ENCODE measurements at places on chromosomes 3 and 15.
A peak's percentile ranks its signal among the peaks of the same experiment; 100 is the strongest.

- DNase-seq = no peak
Observed at GRCh38 chr3:143366672-143367071, 247.1 kb downstream of the CHST2 start.

GRCh38 chr15:91801836-91802534 lies 51.5 kb upstream of the SLCO3A1 start:
- DNase-seq = no peak

DNA sequence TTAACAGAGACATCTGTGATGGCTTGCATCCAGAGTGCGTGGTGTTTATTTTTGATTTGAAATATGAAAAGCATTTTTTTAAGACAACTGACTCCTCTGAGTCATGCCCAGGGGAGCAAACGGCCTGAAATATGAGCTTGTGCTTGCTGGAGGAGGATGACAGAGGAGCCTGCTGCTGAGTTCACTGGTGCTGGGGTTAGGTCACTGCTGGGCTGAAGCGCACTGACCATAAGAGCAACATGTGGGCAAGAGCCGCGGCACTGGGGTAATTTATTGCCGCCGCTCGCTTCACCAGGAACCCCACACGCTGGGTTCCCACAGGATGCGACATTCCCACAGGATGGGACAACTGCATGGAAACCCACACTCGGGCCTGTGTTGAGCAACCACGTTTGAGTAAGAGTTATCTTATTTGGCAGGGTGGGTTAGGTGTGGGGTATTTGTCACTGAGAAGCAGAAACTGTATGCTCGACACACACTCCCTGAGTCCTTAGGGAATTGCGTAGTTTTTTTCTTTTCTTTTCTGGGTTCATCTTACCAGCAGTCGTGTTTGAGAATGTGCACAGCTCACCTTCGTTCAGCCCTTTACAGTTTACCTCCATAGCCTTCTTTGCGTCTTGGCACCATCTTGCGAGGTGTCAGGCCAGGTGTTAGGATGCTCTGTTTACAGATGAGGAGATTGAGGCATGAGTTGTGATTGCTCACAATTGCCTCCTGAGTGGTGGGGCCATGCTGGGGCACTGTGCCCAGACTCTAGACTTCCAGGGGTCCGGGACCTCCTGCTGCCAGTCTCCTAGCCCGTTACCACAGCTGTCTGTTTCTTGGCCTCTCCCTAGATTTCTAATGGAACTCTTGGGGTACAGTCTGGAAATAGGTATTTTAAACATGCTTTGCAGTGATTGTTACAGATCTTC lies 60.4 kb downstream of the SMAD3 start:
- no peak for DNase-seq

GRCh38 chr3:161103776-161104385 lies 1.3 kb downstream of the B3GALNT1 start:
- DNase-seq = no peak

- no peak for DNase-seq
Observed at GRCh38 chr3:95343767-95344166, 1280.9 kb downstream of the NSUN3 start.

DNA sequence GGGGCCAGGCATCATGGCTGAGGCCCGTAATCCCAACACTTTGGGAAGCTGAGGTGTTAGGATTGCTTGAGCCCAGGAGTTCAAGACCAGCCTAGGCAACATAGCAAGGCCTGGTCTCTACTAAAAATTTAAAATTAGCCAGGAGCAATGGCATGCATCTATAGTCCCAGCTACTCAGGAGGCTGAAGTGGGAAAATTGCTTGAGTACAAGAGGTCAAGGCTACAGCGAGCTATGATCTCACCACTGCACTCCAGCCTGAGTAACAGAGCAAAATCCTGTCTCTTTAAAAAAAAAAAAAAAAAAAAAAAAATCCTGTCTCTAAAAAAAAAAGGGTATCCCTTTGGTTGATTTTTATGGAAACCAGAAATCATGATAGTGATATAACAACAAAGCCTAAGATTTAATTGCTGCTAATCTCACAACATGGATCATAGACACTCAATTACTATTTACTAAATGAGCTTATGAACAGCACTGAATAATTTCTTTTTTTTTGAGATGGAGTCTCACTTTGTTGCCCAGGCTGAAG lies 12.1 kb downstream of the PCLAF start:
- no peak for DNase-seq

DNA sequence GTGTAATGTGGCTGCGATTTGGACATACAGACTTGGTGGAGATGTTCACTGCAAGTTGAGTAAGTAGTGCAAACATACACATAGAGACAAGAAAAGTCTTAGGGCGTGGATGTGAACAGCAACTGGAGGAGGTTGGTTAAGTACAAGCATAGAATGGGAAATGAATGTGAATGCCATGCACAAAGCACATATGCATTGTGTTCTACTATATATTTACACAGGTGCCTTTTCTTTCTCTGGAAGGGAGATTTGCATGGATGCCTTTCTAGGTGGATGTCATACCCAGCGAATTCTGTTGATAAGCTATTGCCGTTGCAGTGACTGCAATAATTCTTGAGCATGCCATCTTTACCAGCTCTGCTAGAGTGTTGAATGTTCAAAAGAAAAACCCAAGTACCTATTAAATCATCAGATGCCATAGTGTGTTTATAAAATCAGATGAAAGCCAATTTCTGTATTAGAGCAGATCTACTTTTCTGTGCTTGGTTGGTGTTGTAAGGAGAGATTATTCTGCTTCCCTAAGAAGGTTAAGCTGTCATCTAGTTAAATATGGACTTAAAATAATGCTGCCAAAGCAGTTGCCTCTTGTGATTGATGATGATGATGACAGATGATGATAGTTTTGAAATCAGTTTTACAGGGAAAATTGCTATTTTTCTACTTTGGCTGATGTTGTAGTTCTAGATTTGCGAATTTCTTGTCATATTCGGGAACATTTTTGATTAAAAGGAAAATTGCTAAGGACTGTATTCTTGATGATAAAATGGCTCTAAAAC lies 148.4 kb downstream of the CNTN4 start:
- DNase-seq = no peak

- no peak for DNase-seq
Observed at GRCh38 chr15:76377217-76377616, 40.6 kb downstream of the ISL2 start.

DNA sequence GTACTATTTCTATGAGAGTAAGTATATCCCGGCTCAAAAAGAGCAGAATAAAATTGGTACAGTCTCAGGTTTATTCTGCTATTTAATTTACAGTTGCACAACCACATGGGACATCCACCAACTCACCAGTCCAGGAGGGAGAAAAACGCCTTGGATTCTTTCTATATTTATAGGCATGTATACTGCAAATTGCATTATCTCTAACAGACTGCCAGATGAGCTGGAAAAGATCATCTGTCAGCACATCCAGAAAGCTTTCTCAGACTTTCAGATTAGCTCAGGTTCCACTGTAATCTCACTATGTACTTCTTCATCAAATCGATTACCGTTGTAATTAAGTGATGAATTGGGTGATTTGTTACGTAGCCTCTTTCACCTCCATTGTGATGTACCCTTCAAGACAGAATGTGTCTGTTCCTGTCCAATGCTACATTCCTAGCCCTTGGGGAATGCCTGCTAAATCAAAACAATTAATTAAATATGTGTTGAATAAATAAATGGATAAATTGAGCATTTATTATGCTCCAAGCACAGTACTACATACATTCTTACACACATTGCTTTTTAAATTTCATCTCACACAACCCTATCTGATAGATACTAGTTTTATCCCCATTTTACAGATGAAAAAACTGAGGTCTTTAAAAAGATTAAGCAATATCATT lies 38.1 kb upstream of the TMC3 start:
- no peak for DNase-seq

GRCh38 chr3:39146611-39147591 lies 6.5 kb downstream of the CSRNP1 start:
- peak; percentile 63 for DNase-seq

DNA sequence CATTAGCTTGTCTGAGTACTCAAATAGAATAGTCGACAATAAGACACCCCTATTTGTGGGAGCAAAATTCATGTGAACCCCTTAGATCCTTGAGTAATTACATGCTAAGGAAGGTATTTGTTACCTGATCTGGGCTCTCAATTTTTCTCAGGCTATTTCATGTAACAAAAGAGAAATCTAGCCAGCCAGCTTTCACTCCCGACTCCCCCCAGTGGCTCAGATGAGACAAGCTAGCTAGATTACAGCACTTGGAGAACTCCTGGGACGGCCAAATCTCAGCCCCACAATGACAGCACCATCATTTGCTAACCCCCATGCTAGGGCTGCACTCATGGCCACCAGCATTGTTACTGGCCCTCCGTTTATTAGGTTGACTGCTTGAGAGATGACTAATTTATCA lies 41.3 kb downstream of the GLDN start:
- no peak for DNase-seq

DNA sequence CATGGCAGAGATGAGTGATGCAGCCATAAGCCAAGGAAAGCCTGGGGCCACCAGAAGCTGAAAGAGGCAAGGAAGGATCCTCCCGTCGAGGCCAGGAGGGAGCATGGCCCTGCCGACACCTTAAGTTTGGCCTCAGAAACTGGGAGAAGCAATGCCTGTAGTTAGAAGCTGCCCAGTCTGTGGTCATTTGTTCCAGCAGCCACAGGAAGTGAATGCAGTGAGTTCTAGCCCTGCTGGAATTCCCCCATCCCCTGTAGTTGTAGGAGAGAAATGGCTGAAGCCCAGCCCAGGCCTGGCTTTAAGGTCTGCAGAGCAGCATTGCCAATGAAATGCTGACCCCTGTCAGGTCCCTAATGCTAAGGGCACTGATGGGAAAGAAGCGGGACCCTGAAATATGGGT lies 12.2 kb upstream of the CHSY1 start:
- DNase-seq = no peak

DNA sequence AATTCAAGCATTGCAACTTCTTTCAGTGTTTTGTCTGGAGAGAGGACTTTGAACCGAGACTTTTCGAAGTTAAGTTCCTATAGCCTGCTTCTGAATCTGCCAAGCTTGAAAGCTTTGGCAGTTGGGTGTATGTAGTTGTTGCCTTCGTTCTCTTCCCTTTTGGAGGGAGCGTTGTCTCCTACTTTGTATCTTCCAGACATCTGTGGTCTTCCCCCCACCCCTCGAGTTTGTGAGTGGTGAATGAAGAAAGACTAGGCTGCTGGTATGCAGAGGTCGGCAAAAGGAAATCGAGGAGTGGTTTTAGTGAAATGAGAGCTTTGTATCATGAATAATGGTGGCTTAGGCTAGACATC lies 1.3 kb downstream of the CTNNB1 start:
- no peak for DNase-seq

DNA sequence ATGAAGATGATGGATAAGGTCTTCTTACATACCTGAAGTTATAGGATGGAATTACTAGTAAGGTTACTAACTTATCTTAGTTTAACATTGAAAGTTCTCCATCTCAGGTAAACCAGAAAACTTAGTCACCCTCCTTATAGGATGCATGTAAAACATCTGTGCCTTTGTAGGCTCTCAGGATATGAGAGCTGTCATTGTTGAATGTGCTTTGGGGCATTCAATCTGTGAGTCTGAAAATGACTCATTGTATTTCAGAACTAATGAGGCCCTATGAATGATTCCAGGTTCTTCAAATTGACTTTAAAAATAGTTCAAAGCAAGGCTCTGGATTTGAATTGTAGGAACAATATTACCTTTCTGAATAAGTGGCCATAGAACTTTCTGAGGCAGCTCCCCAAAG lies 237.7 kb upstream of the AZI2 start:
- no peak for DNase-seq

DNA sequence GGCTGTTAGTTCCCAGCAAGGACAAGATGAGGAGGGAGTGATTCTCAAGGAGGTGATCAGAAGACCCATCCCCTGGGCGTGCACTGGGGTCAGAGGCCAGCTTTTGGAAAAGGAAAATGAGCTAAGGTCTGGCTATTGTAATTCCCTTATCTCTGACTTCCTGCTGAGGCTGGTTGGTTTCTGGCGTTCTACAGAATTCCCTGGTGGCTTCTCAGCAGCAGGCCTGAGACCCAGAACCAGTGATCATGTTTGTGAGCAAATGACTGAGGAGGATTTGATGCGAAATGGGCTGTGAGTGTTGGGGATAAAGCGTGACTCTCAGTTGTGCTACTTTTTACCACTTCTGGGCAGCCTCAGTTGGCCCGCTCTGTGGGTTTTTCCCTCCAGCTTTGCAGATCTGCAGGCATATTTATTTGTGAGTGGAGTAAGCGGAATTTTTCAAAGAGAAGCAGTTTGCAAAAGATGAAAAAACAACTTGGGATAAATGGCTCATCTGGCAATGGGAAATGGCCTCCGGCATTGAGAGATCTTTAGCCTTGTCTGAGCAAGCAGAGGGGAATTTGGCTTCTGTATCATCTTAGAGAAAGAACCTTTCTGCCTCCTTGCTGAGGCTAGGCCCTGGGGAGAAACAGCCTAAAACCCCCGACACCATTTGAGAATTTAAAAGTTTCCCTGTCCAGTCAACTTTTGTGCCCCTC lies 102.7 kb downstream of the SLCO3A1 start:
- no peak for DNase-seq

GRCh38 chr3:111517801-111518200 lies 24.2 kb upstream of the CD96 start:
- DNase-seq = no peak

- DNase-seq = no peak
Observed at GRCh38 chr3:51968883-51969678, 1.8 kb upstream of the PCBP4 start.

DNA sequence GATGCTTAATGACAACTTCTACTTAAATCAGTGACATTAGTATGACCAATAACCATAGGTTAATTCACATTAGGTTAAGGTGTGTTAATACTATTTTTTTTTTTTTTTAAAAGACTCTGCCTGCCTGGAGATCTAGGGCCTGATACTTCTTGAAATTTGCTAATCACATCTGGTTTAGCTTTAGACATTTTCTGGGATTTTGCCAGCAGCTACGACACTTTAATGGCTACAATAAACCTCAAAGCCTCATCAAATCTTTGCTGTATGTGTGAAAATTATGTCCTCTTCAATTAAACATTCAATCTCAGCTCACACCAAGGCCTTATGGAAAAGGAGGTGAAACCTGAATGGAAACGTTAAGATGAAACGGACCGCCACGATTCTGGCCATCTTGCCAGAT lies 167.9 kb downstream of the GREM1 start:
- no peak for DNase-seq

DNA sequence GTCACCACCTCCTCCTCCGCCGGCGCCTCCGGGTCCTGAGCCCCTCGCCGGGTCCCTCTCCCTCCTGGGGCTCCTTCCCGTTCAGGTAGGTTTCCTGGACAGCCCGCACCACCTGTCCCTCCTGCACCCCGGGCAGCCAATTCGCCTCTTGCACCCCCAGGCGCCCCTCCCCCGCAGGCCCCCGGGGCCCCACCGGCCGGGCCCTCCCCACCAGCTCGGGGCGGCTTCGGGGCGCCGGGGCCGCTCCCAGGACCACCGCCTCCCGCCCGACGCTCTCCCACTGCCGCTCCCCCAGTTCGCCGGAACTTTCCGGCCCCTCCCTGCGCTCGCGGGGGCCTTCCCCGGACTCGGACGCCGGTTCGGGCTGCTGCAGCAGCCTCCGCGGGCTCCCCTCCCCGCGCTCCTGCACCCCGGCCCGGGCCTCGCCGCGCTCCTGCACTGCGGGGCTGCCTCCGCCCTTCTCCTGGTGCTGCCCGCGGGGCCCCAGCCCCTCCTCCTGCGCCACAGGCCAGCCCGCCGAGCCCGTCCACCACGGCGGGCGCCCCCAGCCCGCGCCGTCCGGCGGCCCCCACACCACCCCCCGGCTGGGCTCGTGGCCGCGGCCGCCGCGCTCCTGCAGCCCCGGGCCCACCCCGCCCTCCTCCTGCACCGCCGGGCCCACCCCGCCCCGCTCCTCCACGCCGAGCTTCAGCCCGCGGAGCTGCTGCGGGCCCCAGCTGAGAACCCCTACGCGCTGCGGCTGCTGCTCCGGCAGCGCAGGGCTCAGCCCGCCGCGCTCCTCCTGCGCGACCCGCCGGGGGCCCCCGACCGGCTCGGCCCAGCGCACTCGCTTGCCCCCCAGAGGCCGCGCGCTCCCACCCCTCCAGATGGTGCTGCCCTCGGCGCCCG lies 587 bp upstream of the TNK2 start:
- peak; percentile 20 for DNase-seq

Data from activated effector memory CD4-positive, alpha-beta T cell treated with Interleukin-2 at 50 U/mL for 16 hours (primary cell).